ENCODE measurements at places on chromosomes 4 and X.

DNA sequence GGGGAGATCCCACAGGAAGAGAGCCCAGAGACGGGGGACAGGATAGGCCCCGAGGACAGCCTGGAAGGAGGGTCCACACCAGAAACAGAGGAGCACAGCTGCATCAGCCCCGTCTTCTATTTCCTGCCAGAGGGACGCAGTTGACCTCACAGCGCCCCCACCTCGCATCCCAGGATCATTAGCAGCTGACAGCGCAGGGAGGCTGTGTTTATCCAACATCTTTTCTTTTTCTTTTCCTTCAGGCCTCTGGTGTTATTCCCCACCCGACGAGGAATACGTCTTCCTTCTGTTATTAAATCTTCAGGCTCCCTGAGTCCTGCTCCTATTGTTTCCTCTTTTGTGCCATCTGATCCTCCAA, 75.4 kb downstream of the DCHS2 start:
- peak; percentile 31 for DNase-seq

GRCh38 chr4:173333658-173334084, 487 bp downstream of the HMGB2 start:
- peak; percentile 68 for DNase-seq

DNA sequence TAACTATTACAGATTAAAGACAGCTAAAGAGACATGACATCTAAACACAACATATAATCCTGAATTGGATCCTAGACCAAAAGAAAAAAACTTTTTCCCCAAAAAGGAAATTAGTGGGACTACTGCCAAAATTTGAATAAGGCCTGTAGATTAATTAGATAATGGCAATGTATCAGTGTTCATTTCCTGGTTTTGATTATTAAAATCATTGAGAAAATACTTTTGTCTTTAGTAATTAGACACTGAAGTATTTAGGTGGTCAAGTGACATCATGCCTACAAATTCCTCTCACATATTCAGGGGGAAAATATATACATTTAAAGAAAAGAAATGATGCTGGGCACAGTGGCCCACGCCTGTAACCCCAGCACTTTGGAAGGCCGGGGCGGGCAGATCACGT, 10.4 kb upstream of the USO1 start:
- DNase-seq = no peak

DNA sequence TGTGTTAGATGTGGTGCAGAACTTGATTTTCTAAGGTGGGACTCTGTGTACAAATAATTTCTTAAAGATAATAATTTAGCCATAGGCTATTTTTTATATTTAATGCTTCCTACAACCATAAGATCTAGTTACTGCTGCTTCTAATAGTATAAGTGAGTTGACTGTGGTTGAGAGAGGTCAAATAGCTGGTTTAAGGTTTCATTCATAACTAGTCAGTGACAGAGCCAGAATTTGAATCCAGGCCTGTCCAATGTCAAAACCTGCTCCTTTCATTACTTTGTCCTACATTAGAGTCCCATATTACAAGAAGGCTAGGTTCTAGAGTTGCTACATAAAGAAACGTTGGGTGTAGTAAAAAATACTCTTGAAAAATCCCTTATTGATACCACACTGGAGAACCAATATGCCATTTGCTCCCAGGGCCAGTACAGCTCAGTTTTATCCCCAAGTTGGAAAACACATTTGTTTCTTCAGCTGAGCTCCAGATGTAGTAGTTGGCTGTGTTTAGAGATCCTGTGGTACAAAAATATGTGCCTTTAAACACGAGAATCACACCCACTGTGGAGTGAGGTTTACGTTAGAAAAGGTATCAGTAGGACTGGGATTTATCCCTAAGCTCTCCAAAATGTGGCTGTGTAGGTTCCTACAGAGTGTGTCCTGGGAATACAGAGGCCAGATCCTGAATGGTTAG, 84.3 kb downstream of the REPS2 start:
- no peak for DNase-seq

DNA sequence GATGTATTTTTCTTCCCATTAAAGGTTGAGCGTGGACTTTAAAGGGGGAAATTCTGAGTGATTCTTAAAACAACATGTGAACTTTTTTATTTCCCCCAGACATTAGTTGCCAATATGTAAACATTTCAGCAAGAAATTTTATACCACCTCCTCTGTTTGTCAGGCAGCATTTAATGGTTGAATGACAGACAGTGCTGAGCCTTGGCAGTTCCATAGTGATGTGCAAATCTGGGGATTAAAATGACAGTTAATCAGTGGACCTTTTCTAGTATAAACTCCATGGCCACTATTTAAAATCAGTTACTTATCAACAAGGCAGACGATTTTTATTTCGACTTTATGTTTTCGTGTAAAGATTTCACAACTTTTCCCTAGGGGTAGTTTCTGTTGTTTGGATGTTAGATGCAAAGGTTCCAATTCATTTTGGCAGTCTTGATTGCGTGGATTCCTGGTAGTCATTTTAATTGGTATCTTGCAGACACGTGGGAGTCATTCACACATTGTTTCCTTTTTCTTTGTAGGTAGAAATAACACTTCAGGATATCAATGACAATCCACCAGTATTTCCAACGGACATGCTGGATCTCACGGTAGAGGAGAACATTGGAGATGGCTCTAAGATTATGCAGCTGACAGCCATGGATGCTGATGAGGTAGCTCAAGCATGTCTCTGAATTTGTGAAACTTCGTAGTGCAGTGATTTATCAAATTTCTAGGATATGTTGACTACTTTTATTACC, 83.7 kb downstream of the FAT4 start:
- DNase-seq = no peak

- DNase-seq = peak; percentile 19
Observed at GRCh38 chr4:181566490-181566889, 676.7 kb upstream of the TENM3 start.

GRCh38 chr4:152563209-152563608, 27.3 kb upstream of the FBXW7 start:
- no peak for DNase-seq

GRCh38 chrX:120286733-120287512, 24.3 kb downstream of the TMEM255A start:
- DNase-seq = no peak

GRCh38 chr4:11471618-11472017, 42.9 kb upstream of the HS3ST1 start:
- DNase-seq = no peak

DNA sequence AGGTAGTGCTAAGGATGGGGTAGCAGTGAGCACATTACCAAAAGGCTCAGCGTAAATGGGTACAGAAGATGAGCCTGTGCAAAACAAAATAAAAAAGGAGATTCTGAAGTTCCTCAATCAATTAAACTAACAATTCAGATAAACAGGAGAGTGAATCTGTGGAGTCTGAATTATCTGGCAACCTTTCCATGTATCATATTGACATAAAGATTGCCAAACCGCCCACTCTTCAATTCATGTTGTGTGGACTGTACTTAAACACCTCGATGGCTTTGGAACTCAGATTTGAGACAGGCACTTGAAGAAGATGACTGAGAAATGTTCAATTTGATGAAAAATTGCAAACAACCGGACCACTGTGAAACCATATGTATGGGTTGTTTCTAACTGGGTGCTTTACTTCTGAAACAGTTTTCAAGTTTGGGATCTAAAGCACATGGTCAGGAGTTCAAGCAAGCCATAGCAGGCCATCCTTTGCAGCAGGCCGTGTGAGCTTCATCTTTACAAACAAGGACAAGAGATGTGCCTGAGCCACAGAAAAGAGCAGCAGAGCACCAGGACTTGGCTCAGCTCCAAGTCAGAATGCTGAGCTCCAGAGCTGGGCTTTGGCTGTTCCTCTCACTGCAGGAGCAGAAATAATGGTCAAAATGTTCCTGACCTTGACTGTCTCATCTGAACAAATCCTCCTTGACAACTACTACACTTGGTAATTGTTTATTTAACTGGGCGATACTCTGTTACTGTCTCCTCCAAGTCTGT, 108.1 kb downstream of the MGST2 start:
- no peak for DNase-seq

DNA sequence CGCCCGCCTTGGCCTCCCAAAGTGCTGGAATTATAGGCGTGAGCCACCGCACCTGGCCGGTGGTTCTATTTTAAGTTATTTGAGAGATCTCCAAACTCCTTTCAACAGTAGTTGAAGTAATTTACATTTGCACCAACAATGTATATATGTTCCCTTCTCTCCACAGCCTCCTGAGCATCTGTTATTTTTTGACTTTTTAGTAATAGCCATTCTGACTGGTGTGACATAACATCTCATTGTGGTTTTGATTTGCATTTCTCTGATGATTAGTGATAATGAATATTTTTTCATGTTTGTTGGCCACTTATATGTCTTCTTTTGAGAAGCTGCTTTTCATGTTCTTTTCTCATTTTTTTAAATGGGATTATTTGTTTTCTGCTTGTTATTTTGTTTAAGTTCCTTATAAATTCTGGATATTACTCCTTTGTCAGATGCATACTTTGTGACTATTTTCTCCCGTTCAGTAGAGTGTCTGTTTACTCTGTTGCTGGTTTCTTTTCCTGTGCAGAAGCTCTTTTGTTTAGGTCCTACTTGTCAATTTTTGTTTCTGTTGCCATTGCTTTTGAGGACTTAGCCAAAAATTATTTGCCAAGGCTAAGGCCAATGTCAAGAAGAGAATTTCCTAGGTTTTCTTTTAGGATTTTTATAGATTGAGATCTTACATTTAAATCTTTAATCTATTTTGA, 213.2 kb downstream of the ARHGAP24 start:
- no peak for DNase-seq

- DNase-seq = no peak
Observed at GRCh38 chrX:50106051-50106675, 94.6 kb downstream of the AKAP4 start.

GRCh38 chr4:80017125-80017854, 55.7 kb downstream of the ANTXR2 start:
- no peak for DNase-seq

DNA sequence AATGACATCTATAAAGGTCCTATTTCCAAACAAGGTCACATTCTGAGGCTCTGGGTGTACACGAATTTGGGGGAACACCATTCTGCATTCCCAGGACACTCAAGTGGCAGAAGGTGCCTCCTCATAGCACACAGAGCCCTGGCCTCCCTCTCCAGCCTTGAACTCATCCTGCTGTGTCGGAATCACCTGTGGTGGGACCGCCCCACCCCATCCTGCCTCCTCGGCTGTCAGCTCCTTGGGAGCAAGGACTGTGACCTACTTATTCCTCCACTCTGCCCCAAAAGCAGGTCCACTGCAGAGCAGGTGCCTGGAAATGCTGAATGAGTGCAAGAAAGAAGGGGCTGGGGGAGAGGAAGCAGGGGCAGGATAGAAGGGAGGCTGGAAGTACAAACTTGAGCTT, 33.5 kb downstream of the HTRA3 start:
- DNase-seq = no peak

DNA sequence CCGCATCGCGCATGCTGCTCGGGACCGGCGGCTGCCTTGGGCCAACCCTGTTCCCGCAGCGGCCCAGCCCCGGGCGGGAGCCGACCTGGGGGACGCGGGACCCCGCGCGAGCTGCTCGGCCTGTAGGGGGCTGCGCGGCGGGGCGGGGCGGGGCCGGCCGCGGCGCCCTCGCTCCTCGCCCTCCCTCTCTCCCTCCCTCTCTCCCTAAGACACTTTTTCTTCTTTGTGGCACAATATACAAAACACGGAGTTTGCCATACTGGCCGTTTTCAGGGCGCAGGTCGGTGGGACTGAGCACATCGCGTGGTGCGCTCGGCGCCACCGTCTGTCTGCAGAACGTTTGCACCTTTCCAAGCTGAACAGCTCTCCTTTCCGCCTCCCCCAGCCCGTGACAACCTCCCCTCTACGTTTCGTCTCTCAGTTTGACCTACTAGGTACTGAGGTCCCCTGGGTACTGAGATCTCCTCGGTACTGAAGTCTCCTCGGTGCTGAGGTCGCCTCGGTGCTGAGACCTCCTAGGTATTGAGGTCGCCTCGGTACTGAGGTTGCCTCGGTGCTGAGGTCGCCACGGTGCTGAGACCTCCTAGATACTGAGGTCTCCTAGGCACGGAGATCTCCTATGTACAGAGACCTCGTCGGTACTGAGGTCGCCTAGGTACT, 261.1 kb upstream of the PLCXD1 start:
- DNase-seq = no peak

DNA sequence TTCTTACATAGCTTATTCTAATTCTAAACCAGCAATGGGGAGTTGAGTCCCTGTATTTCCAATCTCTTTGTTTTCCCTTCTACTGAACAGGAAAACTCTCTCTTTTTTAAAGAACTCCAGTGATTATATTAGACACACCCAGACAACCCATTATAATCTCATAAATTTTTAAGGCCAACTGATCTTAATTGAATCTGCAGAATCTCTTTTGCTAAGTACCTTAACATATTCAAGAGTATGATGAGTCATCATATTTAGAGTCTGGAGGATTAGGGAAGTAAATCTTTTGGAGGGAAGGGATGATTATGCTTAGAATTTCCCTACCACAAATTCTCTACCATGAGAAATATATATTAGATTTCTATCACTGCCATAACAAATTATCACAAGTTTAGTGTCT, 705.1 kb downstream of the CENPC start:
- no peak for DNase-seq

- DNase-seq = no peak
Observed at GRCh38 chrX:19678941-19679340, 163.6 kb upstream of the MAP3K15 start.

DNA sequence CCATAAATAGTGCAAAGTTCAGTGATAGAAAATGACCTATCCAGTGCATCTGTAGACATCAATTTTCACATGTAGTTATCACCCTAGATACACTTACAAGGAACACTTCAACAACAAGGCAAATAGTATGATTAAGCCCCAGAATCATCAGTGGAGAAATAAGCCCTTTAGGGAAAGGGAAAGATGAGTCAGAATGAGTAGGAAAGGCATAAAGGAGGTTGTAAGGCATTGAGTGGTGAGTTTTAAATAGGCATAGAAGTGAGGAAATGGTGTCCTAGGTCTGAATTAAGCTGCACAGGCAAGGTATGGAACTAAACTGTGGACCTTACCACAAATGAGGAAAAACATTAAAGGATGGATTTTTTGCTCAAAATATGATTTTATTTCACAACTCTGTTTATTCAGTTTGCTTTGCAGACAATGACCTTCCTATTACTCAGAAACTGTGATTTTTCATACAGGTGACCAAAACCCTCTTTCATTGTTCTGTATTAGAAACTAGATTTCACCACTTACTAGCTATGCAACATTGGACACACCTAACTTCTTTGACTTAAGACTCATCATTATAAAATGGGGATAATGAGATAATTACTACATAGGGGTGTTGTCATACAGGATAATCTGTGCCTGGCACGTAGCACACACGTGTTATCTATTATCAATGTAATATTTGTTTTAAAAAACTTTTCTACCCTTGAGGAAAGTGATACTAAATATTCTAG, 57.0 kb upstream of the MAP9 start:
- DNase-seq = no peak

- no peak for DNase-seq
Observed at GRCh38 chr4:151192556-151193235, 84.3 kb upstream of the PRSS48 start.

GRCh38 chr4:163042306-163042705, 124.4 kb downstream of the NAF1 start:
- no peak for DNase-seq

All from left ventricle myocardium inferior (tissue), 1 donor.